Nephron progenitor cell (in vitro differentiated cells): ENCODE measurements at places on chromosomes 12 and 14.

- no peak for DNase-seq
Observed at GRCh38 chr12:109492371-109492770, 14.9 kb downstream of the UBE3B start.

- peak; percentile 77 for DNase-seq
Observed at GRCh38 chr12:108664338-108665258, 30.9 kb upstream of the SELPLG start.

DNA sequence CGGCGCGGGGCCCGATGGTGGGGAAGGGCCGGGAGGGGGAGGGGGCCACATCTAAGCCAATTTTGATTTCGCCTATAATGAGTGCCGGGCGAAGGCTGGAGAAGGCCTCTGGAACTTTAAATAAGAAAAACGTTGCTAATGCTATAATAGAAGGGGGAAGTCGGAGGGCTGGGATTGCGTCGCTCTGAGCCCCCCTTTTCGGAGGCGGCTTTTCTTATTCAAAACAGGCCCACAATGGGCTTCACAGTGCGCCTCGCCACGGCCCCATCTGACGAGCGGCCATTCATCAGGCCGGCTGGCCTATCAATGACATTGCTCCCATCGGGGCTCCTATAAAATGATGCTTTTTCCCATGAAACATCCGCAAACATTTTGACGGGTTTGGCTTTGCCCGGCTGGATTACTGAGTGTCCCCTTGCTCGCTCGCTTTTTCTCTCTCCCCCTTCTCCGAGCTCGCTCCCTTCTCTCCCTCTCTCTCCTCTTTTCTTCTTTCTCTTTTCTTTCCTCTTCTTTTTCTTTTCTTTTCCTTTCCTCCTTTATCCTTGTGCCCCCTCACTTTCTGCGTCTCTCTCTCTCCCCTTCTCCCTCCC lies at the start of gene RFX4:
RFX4 (plus strand) TSS at position 364 of the 590 bp plus-strand sequence. CDS start 317 bp downstream, outside the sequence.
- peak; percentile 31 for DNase-seq

- DNase-seq = peak; percentile 31
Observed at GRCh38 chr12:113077057-113077858, 20.7 kb downstream of the DTX1 start.

DNA sequence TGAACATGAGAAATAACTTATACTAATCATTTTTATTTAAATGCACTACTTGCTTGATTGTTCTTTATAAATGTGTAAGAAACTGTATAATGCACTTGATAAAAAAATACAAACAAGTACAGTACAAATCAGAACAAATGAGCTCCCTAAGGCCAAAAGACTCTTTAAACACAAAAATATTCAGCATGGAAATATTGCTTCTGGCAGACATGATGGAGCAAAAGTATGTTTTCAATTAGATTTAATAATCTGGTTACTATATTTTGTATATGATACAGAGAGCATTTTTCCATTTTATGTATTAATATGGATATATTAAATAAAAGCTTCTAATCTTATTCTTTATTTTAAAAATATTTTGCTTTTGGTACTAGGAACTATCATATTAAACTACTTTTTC lies 800.2 kb upstream of the LRFN5 start:
- no peak for DNase-seq

DNA sequence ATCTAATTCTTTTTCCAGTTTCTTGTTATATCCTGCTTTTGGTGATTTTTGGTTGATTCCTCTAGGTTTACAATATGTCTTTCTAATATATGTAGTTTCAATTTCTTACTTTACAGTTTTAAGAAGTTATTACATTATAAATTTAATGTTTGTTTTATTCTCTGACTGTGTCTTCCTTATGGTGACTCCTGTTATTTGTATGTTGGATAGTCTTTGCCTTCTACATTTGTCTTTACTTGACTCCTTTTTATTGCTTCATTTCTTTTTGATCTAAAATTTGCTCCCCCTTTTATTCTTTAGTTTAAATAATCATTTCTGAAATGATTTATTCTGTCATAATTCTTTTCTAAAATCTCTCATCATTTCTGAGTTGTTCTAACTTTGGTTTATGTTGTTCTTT lies 125.8 kb downstream of the CCDC91 start:
- no peak for DNase-seq

- peak; percentile 34 for DNase-seq
Observed at GRCh38 chr12:6767353-6768319, 1.5 kb downstream of the PTMS start.

- no peak for DNase-seq
Observed at GRCh38 chr12:80064269-80064668, 35.1 kb upstream of the OTOGL start.

DNA sequence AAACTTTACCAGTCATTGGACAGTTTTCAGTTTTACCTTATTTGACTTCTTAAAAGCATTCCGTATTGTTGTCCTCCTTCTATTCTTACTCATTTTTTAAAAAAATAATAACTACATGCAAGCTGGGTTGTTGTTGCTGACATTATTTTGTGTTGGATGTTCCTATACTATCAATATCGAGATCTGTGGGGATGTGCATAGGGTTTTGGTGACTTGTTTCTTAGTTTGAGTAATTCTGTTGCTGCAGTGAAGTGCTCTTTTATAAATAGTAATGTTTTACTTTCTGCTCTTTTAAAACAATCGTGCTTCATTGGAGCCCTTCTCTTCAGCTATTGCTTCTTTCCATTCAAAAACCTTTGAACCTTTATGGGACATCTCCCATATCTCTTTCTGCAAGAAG lies 79.4 kb downstream of the METTL25 start:
- DNase-seq = no peak

GRCh38 chr12:108618079-108618952 lies 15.4 kb downstream of the SELPLG start:
- DNase-seq = peak; percentile 90

DNA sequence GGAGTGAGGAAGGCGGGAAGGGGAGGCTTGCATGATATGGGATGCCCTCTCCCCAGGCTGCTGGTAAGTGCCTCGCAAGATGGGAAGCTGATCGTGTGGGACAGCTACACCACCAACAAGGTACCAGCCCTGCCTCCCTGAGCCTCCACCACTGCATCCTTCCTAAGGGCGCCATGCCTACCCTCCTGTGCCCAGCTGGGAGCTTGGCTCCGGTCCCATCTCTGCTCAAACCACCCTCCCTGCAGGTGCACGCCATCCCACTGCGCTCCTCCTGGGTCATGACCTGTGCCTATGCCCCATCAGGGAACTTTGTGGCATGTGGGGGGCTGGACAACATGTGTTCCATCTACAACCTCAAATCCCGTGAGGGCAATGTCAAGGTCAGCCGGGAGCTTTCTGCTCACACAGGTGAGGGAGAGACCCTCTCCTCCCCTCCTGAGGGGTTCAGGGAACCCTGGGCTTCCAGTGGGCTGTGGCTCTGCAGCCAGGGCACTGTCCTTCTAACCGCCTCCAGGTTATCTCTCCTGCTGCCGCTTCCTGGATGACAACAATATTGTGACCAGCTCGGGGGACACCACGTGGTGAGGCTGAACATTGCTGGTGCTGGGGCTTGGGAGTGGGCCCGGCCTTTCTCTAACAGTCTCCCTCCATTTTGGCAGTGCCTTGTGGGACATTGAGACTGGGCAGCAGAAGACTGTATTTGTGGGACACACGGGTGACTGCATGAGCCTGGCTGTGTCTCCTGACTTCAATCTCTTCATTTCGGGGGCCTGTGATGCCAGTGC lies 2.6 kb downstream of the GNB3 start:
- DNase-seq = no peak

GRCh38 chr12:75709503-75709902 lies 198.1 kb upstream of the KRR1 start:
- no peak for DNase-seq

- DNase-seq = no peak
Observed at GRCh38 chr14:35261774-35262173, 30.4 kb upstream of the PSMA6 start.

DNA sequence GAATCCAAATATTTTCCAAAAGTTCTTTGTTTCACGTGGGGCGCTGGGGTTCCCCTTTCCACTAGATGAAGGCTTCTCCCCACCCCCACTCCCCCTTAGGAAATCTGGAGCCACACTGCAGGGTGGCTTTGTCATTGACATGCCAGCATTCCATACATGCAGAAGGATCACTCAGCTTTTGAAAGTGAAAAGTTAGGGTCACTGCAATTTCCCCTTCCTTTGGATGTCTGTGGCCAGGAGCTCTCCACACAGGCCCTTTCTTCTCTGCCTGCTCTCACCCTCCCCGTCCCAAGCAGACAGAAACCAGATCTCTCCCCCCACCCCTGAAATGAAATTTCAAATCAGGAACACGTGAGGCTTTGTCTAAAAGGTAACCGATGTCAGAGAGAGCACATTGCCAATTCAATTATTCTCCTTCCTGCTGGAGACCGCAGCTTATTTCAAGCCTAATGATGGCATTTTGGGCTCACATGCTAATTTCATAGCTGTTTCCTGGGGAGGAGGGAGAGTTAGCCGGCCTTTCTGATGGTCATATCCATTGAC lies 153.9 kb upstream of the RFLNA start:
- no peak for DNase-seq

DNA sequence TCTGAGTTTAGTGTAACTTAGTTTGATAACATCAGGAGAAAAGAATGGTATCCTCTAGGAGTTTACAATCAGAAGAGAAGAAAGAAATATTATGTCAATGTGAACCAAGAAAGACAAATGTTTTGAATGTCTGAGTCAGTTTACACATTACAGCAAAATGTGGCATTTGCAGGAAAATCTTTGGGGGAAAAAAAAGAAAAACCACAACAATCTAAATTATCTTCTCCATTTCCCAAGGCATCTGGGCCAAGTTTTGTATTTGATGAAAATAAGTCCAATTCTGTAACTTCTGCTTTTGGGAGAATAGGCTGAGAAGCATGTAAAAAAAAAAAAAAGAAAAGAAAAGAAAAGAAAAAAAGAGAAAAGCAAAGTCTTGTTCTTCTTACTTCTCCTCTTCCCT lies 58.8 kb upstream of the FLRT2 start:
- no peak for DNase-seq

DNA sequence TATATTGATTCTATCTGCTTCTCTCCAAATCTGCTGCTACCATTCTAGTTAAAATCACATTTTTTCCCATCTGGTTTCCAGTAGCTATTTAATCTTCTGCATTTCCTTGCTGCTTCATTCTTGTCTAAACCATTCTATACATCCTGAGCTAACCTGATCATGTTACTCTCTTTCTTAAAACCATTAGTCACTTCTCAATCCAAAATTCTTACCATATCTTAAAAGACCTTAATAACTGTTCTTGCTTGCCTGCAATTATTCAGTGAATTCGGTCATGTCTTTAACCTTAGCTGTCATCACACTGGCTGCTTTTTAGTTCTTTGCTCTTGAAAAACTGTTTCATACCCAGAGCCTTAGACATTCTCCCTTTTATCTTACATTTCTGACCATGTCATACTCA lies 56.4 kb upstream of the PZP start:
- DNase-seq = no peak

- peak; percentile 44 for DNase-seq
Observed at GRCh38 chr14:69842686-69843420, 36.4 kb upstream of the SMOC1 start.

- DNase-seq = no peak
Observed at GRCh38 chr14:72558721-72559120, 335.2 kb downstream of the DPF3 start.

- DNase-seq = no peak
Observed at GRCh38 chr14:84237881-84238280, 1292.1 kb upstream of the FLRT2 start.

DNA sequence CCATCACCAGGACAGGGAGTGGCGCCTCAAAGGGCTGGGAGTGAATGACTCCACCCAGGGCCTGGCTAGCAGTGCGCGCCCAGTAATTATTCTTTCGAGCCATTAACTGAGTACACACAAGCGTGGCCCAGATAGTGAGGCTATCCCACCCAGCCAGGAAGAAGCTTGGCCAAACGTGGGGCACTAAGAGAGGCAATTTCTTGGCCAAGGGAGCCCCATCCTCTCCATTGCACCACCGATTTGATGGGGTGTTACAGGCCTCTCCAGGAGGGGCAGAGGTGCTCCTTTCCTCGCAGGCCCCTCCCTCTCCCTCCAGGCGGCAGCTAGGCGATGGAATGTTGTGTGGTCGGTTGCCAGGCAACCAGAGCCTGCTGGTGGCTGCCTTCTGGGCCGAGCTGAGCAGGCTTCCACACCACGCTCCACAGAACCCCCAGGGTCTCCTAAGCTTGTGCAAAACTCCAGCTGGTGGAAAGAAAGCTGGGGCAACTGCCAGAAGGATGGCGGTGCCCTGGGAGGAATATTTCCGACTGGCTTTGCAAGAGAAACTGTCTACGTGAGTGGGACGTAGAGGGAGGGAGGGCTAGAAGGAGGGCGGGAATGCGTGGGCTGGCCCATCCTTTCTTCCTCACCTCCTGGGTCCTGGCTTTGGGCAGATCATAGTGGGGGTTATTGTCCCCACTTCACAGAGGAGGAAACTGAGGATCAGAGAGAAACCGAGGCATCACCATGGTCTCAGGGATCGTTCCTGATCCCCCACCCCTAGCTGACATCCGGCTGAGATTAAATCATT lies at the start of gene CFAP73:
CFAP73 (plus strand) TSS at position 364 of the 790 bp plus-strand sequence; CDS start at position 498, 134 bp downstream.
- peak; percentile 89 for DNase-seq

DNA sequence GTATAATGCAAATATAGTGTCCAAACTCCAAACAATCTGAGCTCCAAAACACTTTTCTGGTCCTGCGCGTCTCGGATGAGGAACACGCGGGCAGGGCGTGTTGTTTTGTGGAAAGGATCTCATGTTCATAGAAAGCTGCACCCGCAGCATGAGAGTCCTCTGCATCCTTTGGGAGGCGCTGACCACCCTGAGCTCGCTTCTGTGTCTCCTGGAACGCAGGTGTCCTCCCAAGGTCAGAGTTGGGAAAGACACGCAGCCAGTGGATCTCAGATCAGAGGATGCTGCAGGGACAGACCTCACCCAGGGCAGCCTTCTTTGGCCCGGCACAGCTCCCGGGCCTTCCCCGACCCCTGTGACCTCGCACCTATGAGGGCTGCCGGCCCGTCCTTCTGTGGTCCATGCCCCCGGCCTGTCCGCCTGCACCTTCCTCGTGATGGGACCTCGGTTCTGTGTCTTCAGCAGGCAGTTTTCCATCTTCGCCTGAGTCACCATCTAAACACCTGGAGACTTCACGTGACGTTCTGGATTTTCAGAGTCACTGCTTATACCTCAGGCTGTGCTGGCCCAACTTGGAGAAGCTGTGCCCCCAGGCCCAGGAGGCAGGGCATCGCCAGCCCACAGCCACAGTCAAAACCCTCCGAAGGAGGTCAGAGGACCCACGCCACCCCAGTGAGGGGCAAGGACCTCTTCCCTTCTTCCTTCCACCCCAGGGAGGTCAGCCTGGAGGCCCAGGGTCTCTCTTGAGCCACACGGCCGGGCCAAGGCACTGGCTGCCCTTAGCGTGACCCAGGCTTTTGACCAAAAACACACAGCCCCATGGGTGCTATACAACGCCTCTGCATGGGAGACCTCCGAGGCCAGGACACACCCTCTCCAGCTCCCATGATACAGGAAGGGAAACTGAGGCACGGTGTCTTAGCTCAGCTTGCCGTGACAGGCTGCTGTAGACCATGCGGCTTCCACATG lies 25.9 kb downstream of the MMP17 start:
- no peak for DNase-seq

GRCh38 chr12:34625116-34625515 lies 602.8 kb downstream of the ALG10 start:
- DNase-seq = no peak

DNA sequence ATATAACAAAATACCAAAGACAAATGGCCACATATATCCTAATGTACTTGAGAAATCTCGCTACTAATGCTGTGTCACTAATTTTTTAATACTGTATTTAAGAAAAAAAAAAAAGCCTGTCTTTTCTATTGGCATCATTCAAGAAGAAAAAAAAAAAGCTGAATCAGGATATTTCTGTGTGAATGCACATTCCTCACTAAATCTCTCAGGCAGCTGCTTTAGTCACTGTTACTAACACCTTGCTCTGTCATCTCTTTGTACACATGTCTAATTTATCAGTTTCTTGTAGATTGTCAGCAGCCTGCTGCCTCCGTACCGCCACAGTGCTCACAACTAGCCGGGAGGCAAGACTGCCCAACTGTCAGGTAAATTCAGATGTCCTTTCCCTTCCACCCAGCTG lies 32.0 kb upstream of the FGD4 start:
- DNase-seq = no peak
